Fibroblast of skin of left quadriceps (primary cell): ENCODE measurements at places on chromosomes 7 and 10.

DNA sequence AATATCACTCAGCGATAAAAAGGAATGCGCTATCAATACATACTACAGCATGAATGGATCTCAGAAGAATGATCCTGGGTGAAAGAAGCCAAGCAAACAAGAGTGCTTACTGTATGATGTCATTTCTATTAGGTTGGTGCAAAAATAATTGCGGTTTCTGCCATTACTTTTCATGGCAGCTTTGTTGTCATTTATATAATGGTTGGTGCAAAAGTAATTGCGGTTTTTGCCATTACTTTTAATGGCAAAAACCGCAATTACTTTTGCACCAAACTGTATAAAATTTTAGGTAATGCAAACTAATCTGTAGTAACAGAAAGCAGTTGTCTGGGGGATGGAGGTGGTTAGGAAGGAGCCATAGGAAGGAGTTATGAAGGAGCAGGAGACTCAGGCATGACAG lies 318.3 kb upstream of the ZMIZ1 start:
- DNase-seq: no peak

- DNase-seq: no peak
Observed at GRCh38 chr10:11975795-11976194, 66.8 kb downstream of the UPF2 start.

DNA sequence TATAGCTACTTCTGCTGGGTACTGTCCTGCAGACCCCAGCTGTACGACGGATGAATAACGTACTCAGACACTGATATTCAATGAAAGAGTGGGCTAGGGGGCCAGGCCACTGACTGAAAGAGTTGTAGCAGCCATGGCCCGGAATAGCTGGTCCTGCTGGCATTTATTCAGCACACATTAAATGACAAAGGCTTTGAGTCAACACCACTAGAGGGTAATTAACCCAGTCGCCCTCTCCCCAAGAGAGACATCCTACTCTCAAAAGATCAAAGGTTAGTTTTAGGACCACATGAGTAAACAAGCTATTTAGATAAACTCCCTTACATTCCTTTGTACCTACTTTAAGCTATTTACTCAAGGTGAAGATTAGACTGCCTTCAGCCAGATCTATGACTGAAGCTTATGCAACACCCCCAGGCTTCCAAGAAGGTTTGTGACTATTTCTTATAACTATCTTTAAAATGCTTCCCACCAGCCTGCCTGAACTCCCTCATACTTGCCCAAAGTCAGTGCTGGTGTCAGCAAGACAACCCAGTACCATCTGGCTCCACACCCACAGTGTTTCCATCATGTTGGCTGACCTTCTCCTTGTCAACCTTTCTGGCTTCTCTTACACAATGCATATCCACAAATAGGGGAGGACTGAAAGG lies 629.1 kb downstream of the SORCS1 start:
- no peak for DNase-seq

DNA sequence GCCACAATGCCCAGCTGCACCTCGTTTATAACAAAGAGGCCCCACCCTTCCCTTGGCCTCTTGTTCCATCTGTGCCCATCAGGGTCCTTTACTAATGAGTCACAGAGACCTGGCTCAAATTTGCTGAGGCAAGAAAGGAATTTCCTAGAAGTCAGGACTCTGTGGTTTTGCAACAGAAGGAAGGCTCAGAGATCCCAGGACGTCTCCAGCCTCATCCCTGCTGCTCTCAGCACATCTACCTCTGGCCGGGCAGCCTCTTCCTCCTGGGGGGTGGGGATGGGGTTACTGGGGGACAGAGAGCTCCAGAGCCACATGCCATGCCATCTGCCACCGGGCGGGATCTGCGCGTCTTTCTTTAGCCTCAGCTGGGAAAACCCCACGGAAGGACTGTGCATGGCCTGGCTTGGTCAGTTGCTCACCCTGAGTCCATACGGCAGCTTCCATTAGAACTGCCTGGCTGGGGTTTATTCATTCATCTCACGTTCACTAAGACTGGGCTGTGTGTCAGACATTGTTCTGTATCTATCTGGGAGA lies 41.9 kb upstream of the PSMG3 start:
- peak; percentile 34 for DNase-seq

DNA sequence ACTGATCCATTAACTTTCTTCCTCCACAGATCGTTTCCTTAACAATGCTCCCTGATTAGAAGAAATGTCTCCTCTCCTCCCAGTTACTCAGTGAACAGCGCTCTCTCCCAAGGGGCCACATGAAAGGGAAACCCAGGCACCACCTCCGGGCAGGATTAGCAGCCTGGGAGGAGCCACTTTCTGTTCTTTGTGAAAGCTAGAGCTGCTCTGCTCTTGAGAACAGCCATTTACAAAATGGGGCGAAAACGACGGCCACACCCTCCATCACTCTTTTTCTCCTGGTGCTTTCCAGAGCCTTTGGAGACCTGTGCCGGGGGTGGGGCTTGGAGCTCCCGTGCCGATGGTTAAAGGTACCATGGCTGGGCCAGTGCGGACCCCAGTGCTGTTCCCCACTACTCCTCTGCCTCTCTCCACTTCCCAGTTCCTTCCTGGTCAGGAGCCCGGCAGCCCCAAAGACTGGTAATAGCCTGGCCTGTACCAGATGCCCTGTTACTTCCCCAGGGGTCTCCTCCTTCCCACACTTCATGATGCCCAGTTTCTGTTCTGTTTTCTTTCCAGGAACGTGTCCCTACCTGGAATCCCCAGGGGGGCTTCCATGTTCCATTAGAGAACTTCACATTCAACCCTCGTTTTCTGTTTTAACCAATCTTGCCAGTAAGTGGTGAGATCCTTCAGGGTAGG lies 402.9 kb upstream of the GALNT17 start:
- no peak for DNase-seq
